ENCODE measurements at places on chromosomes 6 and 20.

- no peak for DNase-seq
Observed at GRCh38 chr20:45067558-45067957, 33.4 kb downstream of the KCNS1 start.

DNA sequence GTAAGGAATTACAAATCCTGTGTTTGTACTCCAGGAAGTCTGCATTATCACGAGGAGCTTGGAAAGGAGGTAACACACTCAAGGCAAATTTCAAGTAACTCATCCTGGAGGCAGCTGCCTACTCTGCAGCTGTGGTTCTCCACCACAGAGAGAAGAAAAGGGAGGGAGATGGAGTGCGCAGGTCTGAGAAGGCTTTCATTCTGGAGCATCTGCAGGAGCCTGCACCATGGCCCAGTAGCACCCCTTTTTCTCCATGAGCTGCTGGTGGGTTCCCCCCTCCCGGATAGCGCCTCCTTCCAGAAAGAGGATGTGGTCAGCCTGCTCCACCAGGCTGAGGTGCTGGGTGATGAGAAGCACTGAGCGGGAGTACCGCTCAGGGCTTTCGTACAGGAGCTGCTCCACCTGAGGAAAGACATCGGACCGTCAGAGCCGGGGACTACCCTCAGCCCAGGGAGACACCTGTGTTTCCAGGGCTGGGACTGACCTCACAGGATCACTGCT, 1.6 kb upstream of the PSMB8 start:
- DNase-seq = no peak

- no peak for DNase-seq
Observed at GRCh38 chr6:113954653-113955052, 16.3 kb downstream of the HDAC2 start.

DNA sequence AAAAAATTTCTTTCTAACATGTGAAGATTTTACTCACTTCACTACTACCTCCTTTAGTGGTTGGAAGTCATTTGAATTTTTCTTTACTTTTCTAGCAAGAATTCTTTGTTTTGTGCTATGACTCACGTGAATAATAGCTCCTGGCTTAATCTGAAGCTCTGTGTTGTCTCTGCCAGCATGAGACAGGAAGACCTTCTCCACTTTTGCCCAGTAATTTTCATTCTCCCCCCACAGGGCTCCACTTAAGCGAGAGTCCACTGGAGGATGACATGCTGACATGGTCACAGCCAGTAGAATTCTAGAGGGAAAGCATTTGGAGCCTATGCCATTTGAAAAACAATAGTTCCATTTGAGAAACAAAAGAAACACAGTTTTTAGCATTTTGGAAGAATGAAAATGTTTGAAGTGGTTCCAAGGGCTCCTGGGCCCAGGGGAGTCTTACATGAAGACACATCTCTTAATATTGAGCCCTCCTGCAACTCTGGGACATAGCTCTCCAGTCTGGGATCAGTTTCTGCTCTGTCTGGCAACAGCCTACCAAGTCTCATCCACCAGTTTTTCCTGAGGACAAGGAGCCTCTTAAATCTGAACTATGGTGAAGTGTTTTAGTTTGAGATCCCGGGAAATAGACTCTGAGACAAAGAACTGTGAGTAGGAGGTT, 231.4 kb downstream of the PAX1 start:
- DNase-seq = no peak

- no peak for DNase-seq
Observed at GRCh38 chr6:37354526-37355384, 972 bp downstream of the RNF8 start.

DNA sequence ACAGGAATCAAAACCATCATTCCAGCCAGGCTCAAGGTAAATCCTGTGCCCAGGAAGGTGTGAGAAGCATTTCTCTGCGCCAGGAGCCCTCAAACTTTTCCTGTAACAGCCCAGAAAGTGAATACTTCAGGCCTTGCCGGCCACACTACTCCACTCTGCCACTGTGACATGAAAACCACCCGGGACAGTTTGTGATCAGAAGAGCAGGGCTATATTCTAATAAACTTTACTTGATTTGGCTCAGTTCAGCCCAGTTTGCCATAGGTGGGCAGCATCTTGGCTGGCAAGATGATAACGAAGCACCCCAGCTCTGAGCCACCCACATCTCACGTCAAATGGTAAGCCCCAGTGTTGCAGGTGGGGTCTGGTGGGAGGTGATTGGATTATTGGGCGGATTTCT, 249.4 kb downstream of the DLL1 start:
- no peak for DNase-seq

DNA sequence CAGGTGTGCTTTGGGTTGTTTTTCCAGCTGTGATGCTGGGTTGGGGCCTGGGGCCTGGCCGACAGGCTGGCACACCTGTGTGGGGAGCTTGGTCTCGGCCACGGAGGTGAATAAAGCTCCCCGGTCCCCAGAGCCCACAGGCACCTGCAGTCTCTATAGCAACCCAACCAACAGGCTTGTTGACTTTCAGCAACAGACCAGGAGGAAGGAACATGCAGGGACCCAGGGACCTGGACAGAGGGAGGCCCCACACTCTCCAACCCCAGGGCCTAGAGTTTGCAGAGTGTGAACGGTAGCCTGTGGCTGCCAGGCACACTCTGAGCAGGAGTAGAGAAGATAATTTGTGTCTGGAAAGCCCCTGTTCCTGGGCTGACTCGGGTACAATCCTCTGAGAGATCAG, 14.6 kb upstream of the SYNJ2 start:
- DNase-seq = no peak

GRCh38 chr20:41081276-41081814, 52.7 kb downstream of the TOP1 start:
- no peak for DNase-seq

DNA sequence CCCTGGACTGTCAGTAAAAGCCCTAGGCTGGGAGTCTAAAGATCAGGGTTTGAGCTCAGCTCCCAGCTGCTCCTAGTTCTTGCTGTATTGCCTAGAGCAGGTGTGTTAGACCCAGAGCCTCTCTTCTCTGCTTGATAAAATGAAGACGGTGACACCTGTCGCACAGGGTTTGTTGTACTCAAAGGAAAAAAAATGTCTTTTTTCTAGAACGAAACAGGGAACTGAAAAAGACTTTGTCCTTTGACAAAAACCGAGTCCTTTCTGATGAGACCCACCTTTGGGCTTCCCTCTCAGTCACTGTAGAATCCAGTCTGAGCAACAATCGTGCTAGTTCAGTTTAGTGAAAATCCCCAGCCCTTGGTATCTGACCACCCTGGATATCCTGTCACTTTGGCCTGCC, 102.1 kb upstream of the LAMP5 start:
- DNase-seq = no peak

DNA sequence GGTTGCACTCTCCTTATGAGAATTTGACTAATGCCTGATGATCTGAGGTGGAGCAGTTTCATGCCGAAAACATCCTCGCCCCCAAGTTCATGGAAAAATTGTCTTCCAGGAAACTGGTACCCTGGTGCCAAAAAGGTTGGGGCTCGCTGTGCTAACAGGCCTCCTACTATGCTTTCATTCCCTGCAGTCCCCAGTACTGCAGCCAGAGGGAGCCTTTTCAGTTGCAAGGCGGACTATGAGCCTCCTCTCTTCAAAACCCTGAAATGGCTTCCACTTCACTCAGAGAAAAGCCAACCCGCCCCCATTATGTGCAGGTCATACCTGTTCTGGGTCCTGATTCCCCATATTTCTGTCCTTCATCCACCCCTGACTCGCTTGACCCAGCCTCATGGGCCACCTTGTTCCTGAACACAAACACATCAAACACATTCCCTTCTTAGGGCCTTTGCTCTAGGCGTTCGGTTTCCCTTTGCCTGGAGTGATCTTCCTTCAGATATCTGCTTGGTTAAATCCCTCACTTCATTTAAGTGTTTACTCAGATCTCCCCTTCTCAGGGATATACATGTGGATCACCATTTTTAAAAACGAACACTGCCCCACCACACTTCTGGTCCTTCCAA, 173.7 kb downstream of the PHACTR1 start:
- DNase-seq = no peak

DNA sequence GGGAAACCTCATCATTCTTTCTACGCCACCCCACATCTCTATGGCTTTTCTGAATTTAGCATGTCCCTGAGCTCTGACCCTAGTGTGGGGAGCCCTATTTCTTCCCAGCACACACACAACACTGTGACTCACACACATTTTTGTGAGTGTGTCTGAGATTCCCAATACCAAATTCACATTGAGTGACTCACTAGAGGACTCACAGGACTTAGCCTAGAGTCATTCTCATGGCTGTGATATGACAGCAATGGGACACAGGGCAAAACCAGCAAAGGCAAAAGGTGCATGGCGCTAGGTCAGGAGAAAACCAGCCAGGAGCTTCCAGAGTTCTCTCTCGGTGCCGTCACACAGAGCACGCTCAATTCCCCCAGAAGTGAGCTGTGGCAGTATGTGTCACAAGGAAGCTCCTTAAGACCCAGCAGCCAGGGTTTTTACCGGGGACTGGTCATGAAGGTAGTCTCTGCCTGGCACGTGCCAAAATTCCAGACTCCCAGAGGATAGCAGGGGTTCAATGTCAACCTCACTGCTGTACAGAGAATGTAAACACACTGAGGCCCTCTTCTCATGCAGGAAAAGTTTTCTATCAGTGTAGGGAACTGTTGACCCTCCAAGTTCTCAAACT, 6.2 kb downstream of the CSTL1 start:
- no peak for DNase-seq

DNA sequence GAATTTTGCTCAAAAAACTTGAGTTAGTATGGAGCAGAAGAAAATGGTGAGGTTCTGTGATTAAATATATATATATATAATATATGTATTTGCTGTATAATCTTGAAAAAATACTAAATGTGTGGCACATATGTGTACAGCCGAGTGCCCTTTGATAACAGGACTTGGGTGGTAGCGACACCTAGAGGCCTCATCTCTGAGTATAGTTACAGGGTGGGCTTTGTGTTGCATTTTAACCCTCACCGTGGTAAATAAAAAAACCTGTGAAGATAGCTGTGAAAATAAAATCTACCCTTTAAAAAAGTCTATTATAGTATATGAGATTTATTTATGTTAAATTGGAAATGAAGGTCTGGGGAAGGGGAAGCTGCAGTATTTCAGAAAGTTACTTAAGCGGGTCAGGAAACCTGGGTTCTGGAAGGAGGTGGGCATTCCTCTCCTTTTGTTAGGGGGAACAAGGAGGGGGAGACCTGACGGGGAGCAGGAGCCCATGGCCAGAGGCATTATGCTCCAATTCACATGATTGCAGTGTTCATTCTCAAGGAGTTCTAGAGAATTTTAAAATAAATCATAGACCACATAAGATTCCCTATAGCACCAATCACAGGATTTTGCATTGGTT, 82.7 kb downstream of the SH3BGRL2 start:
- no peak for DNase-seq

DNA sequence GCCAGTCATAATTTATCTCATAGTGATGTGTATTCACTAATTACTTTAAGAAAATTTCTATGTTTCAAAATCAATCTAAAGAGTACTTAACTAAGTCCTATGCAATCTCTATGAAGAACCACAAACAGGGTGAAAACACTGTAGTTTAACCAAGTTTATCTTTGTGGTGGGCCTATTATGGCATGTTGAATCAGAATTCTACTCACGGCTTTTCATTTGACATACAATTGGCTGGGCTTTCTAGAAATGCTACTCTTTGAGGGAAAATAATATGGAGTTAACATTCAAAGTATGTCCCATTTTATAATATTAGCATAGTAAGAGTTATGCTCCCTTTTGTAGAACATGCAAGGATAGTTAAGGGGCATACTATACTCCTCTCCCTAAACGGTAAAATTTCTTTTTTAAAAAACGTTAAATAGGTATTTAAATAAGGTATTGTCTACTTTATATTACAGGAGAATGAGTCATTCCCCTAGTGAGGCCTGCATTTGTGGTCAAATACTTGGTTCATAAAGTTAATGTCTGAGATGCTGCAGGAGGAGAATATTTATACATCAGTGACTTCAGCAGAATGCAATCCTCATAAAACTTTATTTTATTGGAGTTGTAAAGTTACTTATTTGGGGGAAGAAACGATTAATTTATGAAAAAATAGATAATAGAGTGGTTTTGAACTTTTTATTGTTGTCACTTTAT, 1.8 kb downstream of the MOXD1 start:
- DNase-seq = no peak
